BE2C (cell line): ENCODE measurements at places on chromosomes 5 and 9.

DNA sequence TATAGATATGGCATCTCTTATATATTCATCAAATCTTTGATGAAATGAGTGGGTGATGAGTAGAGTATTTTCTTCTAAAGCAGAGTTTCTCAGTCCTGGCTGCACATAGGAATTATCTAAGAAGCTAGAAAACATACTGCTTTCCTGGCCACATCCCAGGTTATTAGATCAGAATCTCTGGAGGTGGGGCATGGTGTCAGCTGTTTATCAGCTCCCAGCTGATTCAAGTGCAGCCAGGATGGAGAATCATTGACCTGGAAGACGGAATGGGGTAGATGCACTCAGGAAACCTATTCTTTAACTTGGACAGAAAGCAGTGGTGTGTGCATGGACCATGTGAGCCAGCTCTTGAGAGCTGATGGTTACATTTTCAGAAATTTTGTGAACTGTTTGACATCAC, 108.1 kb upstream of the IL6ST start:
- no peak for DNase-seq

GRCh38 chr5:38925154-38925925, 79.5 kb downstream of the OSMR start:
- no peak for DNase-seq

- no peak for DNase-seq
Observed at GRCh38 chr5:35031276-35031675, 16.5 kb downstream of the AGXT2 start.

DNA sequence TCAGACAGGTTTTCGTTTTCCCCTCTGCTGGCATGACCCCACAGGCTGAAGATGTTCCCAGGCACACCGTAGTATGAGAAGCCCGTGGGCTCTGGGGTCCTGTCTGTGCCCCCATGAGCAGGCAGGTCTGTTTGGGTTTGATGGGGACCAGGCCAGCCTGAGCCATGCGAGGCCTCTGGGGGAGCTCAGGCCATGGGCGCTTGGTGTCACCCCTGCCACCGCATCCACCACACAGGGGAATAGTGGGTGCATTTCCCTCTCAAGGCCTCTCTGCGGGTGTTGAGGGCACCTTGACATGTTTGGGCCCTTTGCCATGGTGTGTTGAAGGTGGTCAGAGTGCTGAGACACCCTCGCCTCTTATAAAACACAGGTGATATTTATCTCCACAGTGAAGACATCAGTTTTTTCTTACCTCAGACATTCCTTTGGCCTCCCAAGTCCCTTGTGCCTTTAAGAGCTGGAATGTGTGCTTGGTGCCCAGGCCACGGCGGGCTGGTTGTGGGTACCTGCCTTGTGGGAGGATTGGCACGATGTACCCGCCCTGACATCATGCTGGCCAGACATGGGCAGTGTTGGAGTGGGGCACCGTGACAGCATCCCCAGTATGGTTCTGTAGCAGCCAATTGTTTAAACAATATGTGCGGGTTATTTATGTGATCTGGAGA, 68.3 kb downstream of the WNK2 start:
- DNase-seq, result no peak

DNA sequence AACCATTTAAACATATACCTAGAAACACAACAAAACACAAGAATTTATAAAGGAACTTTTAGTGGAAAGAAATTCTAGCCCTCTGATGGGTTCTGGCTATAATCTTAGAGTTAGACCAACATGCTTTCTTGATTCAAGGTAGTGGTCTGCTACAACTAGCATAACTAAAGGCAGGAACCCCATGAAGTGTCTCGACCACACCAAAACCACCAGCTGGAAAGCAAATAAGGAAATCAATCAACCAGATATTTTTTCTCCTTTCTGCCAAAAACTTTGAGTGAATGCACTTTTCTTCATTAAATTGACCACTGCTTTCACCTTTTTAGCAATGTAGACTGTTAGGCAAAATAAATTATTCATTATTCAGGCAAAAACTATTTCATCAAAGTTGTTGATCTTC, 346.4 kb downstream of the EBF1 start:
- DNase-seq, result no peak

DNA sequence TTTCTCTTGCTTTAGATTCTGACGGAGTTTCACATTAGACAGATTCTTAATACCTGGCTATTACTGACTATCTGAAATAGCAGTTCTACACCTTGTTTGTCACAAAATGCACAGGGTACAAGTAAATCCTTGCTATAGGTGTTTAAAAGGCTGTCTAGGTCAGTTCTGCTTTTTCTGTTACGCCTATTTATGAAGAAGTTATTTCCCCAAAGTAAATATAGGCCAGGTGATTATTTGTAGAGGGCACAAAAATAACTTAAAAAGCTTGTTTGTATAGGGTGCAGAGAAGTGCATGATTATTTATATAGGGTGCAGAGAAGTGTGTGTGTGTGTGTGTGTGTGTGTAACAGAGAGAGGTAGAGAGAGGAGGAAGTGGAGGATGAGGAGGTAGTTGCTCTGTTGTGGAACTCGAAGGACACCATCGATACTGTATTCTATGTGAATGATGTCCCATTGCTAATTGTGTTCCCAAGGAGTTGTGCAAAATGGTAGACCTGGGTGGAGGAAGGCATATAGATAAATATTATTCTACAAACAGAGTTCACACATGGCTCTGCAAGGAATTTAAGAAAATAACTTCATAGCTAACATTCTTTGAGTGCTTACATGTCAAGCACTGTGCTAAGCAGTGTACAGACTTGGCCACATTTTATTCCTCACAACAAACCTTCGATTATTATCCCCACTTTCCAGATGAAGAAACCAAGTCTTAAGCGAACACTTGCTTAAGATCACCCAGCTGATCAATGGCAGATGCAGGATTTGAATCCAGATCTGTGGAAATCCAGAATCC, 96.3 kb upstream of the EQTN start:
- DNase-seq, result no peak

GRCh38 chr5:68176802-68177479, 38.6 kb upstream of the PIK3R1 start:
- DNase-seq, result no peak
